Pulmonary artery endothelial cell (primary cell): ENCODE measurements at places on chromosomes 1 and 21. TPM values are rescaled to one million over a fixed set of nuclear protein-coding genes. Genes with fewer than 3 reads are reported as not detected.

DNA sequence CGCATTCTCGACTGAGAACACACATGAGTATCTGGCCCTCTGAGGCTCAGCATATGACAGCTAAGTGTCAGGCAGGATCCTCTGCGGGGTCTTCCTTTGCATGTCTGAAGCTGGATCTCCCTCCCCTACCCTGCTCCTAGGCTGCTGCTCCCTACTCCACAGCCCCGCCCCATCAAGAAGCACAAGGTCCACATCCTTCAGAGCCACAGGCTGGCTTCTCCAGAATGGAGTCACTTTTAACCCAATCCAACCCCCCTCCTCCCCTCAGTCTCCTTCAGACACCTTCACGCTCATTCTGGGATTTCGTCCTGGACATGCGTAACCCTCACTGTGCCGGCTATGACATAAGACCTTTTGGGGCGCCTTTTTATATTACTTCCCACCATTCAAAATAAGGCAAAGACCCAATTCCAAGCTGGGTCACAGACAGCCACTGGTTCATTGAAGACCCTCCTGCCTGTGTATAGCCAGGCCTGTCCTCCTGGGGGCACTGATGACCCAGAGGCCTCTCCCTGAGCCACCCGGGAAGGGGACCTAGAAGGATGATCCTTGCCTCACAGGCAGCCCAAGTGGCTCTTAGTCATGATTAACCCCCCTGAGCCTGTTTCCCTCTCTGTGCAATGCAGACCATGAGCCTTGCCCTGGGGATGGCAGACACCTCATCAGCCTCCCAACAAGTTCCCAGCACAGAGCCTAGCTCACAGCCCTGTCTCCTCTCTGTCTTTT is 4.7 kb downstream of the ADGRB2 start:
- DNase-seq: no peak

- DNase-seq: no peak
These were observed 107.5 kb downstream of the CHRM3 start for GRCh38 chr1:239493811-239494414.

DNA sequence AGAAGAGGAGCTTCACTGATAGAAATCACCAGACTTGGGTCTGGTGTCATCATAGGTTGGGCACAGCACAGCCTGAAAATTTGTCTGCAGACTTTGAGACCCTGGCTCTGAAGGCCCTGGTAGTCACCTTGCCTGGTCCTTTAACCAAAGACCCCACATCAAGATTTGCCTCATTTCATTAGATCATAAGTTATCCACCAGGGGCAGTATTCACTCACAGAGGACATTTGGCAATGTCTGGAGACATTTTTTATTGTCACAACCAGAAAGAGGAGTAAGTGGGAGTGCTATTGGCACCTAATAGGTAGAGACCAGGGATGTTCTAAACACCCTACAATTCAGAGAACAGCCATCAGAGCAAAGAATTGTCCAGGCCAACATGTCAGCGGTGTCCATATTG is 22.1 kb upstream of the PAX7 start:
- DNase-seq: no peak

DNA sequence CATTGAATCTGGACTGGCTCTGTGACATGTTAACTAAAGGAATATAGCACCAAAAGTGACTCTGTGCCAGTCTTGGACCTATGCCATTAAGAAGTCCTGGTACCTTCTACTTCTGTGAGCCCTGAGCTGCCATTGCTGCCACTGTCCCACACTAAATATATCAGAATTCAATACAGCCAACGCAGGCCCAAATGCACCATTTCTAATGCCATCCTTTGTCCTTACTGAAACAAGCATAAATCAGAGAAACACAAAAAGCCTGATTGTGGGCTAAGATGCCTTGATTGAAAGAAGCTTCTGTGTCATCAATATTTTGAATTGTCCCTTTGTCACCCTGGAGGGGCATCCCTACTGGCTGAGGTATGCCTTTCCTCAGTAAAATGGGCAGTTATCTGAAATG is 66.9 kb upstream of the NEK2 start:
- no peak for DNase-seq

- no peak for DNase-seq
These were observed 1.8 kb upstream of the FOXO6 start for GRCh38 chr1:41359211-41360073.

DNA sequence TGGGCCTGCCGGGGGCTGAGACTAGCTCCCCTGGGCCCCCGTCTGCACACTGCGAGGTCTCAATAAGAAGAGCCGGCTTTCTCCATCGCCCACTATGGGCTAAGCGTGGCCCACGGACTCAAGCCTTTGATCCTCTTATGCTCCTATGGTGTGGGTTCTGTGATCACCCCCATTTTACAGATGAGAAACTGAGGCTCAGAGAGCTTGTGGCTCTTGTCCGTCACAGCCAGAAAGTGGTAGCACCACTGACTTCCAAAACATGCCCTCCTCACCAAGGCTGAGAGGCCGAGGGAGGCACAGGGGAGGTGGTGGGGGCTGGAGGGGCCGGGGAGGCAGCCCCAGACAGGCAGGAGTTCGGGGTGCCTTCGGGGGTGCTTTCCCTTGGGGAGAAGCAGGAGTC is 39.0 kb upstream of the CASZ1 start:
- DNase-seq: no peak

DNA sequence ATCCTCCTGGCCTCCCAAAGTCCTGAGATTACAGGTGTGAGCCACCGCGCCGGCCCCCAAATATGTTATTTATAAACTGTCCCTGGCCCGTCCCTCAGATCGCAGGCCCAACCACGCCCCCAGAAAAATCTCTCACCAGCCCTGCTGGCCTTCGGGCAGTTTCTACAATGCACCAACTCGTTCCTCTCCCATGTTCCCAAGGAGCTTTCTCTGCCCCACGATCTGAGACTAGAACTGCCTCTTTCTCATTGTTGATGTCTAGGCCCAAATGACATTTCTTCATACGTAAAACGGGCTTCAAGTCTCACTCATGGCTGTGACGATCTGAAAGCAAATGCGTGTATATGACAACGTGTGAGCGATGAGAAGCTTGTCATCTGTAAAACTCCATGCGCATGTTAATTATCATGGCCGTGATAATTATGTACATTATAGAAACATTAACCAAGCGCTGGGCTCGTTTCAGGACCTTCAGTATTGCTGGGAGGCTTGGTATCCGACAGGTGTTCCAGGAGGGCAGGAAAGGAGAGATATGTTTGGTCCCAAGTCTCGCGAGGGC is 748 bp upstream of the NIPAL3 start:
- DNase-seq: no peak

DNA sequence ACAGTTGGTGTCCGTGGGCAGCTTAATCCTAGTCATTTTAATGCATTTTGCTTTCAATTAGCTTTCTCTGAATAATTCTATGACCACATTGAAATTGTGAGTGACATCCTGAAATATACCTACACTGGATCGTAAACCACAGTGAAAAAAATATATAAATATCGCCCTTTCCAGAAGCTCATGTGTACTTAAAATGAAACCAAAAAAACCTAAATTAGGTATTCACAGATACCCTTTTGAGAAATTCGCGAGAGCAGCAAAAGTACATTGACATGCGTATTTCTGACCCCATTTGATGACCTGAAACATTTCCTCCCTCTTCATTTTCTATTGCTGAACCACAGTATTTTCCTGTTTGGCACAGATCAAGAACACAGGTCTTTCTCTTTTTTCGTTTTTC is 253.8 kb downstream of the LTN1 start:
- DNase-seq: no peak

DNA sequence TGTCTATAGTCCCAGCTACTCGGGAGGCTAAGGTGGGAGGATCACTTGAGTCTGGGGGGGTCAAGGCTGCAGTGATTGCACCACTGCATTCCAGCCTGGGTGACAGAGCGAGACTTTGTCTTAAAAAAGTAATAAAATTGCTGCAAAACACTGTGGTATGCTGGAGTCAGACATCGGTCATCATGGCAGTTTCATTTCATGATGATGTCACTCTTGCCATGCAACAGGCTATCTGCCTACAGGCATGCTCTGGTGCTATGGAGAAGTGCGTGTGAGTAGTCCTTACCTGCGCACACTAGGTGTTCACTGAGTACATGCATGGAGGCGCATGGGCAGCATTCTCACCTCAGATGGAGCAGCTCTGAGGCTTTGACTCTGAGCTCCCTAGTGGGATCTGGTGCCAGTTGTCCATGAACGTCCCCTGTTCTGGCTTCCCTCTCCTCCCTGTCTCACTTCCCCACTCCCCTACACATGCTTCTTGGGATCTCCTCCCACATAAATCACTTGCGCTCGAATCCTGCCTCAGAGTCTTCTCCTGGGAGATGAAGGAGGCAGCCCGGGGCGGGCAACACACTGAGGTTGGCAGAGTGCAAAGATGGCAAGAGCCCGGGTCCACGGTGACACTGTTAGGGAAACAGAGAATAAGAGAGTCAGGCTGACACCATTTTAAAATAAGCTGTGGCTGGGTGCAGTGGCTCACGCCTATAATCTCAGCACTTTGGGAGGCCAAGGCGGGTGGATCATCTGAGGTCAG is 10.4 kb upstream of the CELA3B start:
- no peak for DNase-seq

DNA sequence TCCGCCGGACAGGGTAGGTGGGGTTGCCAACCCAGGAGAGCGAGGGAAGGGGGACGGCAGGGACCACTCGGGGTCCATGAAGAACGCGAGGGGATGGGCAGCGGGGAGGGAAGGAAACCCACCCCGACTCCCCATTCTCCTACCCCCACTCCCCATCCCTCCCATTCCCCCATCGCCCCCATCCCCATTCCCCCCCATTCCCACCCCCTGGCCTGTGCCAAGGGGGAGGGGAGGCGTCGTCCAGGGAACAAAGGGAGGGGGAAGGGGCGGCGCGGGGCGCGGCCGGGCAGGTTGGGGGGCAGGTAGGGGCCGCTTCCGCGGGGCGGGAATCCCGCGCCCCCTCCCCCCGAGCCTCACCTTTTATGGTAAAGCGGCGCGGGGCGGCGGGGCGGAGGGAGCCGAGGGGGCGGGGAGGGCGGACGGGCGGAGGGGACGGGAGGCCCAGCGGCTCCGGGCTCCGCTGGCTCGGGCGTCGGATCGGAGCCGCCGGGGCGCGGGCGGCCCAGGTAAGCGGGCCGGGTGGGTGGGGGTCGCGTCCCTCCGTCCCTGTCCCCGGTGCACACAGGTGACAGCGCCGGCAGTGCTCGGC is at the start of gene FBLIM1:
Gene FBLIM1 (plus strand): TSS at position 453 of the 589 bp plus-strand sequence. CDS start 6,189 bp downstream, outside the sequence.
- DNase-seq: no peak

- no peak for DNase-seq
These were observed 29.0 kb downstream of the TNR start for GRCh38 chr1:175714350-175714749.

- no peak for DNase-seq
These were observed 10.8 kb downstream of the FYB2 start for GRCh38 chr1:56808410-56808809.

DNA sequence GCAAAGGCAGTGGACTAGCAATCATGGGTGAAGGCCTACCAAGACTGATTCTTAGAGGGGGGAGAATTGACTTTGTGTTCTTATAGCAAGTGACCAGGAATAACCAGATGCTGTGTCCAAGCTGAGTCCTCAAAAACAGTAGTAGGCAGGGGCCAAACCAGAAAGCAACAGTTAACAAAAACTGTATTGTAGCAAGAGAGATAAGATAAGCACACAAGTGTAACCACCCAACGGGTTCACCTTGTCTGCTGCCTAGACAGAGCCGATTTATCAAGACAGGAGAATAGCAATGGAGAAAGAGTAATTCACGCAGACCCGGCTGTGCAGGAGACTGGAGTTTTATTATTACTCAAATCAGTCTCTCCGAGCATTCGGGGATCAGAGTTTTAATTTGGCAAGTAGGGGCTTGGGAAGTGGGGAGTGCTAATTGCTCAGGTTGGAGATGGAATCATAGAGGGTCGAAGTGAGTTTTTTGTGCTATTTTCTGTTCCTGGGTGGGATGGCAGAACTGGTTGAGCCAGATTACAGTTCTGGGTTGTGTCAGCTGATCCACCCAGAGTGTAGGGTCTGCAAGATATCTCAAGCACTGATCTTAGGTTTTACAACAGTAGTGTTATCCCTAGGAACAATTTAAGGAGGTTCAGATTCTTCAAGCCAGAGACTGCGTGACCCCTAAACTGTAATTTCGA is 8.3 kb upstream of the CSRP1 start:
- DNase-seq: no peak

DNA sequence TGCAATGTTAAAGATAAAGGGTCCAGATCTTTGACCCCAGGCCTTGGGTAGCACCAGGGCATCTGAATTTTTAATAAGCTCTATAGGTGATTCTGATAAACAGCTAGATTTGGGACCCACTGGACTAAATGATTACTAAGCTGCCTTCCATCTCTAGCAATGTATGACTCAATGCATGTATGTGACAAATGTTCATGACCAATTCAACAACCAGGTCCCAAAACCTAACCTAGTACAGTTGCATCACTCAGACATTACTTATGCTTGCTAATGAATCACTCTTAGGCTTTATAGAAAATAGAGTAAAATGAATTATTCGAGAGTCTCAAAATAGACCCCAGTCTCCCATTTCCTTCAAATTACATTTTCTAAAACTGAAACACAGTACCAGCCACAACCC is 35.5 kb downstream of the RCAN1 start:
- DNase-seq: no peak

DNA sequence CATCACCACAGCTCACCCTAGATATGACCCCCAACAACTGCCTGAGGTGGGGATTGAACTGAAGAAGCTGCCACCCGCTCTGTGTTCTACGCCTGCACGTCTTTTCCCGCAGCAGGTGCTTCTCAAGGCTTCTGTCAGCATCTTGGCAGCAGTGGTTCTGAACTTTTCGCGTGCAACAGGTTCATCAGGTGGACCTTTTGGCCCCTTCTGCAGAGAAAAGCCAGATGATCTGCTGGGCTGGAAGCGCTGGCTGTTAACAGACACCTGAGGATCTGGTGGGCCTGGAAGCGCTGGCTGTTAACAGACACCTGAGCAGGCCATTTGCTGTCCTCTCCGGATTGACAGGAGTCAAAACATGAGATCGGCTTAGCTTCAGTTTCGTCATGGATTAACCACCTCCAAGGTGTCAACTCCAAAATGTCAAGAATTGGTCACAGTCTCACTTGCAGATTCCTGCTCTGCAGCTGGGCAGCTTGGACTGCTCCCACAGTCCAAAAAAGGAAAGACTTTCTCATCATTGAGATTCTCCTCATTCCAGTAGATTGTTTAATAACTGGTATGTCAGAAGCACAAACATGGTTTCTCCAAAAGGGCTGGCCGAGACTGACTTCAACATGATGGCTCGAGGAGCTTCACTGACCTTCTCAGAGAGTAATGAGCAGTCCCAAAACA is 4.7 kb downstream of the C1orf174 start:
- DNase-seq: no peak

GRCh38 chr1:186849826-186850225 is 21.1 kb downstream of the PLA2G4A start:
- DNase-seq: no peak

- DNase-seq: no peak
These were observed 154.3 kb upstream of the USP24 start for GRCh38 chr1:55369474-55369873.

Gene GSTM5
- total RNA-seq: 0.13 and 0.18 TPM in 2 replicates

Gene PRAMEF33
- not detected in 2 replicates for total RNA-seq

Gene INSRR
- not detected in 2 replicates for total RNA-seq

Gene OR2L8
- total RNA-seq: not detected in 2 replicates

Gene KCNN3
- 0.20 and 1.4 TPM in 2 replicates for total RNA-seq

Gene LCE6A
- not detected in 2 replicates for total RNA-seq

Gene SLC22A15
- 0.04 TPM in 1 of 2 replicates, not detected in the other for total RNA-seq

Gene YRDC
- 23.9 and 25.8 TPM in 2 replicates for total RNA-seq

Gene SNX27
- 13.9 and 25.2 TPM in 2 replicates for total RNA-seq
